ENCODE measurements at places on chromosomes 6 and 20.

DNA sequence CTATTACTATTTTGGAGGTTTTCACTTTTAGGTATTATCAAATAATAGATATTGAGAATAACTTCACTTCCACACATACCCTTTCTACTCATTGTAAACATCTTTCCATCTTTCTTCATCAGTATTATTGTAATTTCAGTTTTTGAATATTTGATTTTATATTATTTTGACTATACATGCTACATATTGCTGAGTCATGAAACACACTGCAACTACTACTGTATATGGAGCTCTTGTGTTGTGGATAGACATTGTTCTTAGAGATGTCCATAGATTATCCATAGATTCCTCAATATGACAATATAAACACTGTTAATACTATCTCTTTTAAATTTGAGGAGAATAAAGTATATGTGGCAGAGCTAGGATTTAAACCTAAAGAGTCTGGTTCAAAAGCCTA lies 819 bp upstream of the IMPG1 start:
- no peak for DNase-seq

DNA sequence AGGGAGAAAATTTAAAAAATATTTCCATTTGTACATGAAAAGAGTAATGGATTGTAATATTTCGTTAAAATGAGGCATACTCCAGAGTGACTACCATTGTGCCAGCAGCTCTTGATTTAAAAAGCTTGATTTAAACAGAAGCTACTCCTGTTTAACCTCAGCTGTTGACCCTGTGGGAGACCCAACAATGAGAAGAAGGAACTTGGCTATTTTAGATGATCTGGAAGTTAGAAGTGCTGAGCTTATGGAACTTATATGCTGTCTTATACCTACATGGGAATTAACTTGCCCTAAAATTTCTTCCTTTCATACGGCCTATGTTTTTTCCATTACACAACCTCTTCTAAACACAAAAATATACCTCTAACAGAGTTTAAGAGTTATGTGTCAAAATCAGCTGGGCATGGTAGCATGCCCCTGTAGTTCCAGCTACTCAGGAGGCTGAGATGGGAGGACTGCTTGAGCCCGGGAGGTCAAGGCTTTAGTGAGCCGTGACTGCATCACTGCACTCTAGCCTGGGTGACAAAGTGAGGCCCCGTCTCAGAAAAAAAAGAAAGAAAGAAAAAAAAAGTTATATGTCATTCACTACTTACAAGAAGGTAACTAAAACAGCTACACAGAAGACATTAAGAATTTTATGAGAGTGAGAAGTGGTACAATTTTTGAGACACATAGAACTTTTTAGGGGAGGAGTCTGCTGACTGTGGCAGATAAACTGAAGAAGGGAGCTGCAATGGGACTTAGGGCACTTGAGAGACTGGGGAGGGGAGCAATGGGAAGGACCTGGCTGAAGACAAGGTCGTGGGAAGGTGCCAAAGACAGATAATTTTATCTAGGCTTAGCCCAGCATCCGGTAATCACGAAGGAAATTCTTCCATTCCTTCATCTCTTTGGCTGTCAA lies 139.9 kb downstream of the MYB start:
- no peak for DNase-seq

- no peak for DNase-seq
Measured at GRCh38 chr20:60649541-60649940, 602.5 kb upstream of the CDH4 start.

DNA sequence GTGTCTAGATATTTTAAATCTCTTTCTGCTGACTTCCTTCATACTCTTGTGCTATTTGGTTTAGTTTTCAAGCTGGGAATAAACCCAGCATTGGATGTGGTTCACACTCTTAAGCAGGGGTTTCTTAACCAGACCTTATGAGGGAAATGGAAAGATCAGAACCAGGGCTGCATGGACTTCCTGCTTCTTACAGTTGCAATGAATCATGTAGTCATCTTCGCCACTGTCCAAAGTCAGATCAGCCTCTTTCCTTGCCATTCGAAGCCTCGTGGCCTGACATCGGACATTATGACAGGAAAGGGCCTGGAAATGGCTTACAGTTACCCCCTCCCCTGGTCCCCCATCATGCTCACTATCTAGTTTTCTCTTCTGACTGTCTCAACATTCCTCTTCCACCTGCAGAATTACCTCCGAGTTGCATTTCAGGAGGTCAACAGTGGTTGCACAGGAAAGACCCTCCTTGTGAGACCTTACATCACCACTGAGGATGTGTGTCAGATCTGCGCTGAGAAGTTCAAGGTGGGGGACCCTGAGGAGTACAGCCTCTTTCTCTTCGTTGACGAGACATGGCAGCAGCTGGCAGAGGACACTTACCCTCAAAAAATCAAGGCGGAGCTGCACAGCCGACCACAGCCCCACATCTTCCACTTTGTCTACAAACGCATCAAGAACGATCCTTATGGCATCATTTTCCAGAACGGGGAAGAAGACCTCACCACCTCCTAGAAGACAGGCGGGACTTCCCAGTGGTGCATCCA lies 16.8 kb upstream of the NAA20 start:
- no peak for DNase-seq

GRCh38 chr6:151300267-151300991 lies 60.7 kb downstream of the AKAP12 start:
- no peak for DNase-seq

DNA sequence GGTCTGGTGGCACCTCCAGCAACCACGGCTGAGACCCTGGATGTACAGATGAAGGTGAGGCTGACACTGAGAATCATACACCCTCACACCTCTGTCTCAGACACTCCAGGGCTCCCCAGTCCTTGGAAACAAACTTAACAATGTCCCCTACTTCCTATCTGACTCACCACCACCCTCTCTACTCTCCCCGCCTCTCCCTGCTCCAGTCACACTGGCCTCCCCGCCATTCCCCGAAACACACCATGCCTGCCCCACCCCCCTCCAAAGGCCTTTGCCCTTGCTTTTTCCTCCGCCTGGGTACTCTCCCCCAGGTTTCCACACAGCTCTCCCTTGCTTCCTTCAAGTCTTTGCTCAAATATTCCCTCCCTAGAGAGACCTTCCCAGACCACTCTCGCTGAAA lies 16.3 kb downstream of the BPI start:
- no peak for DNase-seq

- DNase-seq: no peak
Measured at GRCh38 chr6:21019614-21020013, 485.4 kb downstream of the CDKAL1 start.

GRCh38 chr20:38726804-38727606 lies 2.7 kb downstream of the SLC32A1 start:
- DNase-seq: no peak

GRCh38 chr20:63740627-63741353 lies 1.2 kb downstream of the SLC2A4RG start:
- peak; percentile 85 for DNase-seq

- DNase-seq: no peak
Measured at GRCh38 chr6:124977067-124977908, 15.1 kb downstream of the RNF217 start.

DNA sequence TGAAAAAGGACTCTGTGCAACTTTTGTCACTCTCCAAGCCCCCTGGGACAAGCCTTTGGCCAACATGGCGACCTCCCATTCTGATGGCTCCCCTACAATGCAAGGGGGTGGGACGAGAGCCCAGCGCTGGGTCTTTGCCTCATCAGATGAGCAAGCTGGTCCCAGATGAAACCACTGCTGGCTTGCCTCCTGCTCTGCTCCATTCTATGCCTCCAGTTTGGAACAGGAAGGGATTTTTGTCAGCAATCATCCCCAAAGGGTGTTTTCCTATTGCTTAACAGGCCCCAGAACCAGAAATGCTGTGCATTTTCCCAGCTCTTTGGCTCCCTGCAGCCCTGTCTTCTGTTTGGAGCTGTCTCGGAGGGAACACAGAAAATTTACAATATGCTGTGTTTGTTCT lies 412.7 kb downstream of the MAFB start:
- DNase-seq: no peak

- no peak for DNase-seq
Measured at GRCh38 chr20:19382386-19383340, 170.2 kb downstream of the SLC24A3 start.
